ENCODE measurements at places on chromosomes 5 and 9.

- DNase-seq: no peak
Observed at GRCh38 chr5:16580382-16580781, 36.4 kb downstream of the RETREG1 start.

DNA sequence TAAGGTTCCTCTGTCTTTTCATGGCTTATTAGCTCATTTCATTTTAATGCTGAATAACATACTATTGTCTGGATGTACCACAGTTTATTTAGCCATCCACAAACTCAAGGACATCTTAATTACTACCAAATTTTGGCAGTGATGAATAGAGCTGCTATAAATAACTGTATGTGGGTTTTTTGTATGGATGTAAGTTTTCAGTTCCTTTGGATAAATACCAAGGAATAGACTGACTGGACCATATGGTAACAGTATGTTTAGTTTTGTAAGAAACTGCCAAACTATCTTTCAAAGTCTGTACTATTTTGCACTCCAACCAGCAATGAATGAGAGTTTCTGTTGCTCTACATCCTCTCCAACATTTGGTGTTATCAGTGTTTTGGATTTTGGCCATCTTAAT lies 38.7 kb downstream of the SCAMP1 start:
- DNase-seq: no peak

DNA sequence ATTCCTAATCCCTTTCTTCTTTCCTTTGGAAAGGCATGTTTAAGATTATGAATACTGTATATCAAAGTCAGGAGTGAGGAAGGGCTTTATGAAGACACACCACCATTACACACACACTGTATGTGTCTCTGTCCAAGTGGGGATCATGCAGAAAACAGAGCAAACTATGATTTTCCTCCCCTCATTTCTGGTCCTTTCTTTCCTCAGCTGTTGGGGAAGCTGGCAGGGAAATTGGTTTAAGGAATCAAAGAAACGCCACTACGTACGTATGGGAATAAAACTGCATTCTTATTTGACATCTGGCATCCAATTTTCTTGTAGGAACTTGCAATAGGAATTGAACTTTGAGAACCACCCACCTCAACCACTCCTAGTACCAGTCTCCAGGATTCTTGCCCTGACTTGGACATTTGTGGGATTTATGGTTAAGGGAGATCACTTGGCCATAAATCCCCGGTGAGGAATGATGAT lies 125.8 kb downstream of the PDE4D start:
- no peak for DNase-seq

GRCh38 chr5:137997726-137998213 lies 35.1 kb downstream of the FAM13B start:
- DNase-seq: no peak

DNA sequence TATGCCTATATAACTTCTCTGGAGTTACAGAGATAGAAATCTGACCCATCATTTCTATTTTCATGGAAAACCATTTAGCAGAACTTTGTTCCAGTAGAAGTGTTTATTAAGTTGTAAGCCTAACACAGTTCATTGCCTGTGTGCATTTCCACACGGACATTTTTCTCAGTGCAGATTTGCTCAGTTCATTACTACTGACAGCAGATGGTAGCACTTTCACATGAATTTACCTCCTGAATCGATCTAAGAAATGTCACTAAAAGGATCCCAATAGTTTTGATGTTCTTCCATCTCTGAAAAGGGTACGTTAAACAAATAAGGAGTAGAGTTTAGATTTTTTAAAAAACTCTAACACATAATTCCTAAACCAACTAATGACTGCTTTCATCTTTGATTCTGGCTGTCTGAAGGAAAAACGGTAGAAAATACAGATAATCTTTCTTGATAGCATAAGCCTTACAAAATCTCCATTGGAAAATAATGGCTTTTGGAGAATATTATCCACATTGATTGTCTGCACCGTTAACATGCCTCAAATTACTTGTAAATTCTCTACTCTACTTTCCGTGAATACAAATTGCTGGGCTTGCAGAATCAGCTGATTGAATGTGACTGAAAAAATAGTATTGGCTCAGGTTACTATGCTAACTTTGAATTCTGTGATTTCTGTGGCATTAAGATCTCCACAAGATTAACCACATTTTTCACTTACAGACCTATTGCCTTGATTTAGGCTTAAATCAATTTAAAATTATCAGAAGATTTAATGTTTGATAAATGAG lies 33.1 kb downstream of the RPS23 start:
- DNase-seq: no peak

GRCh38 chr9:127608104-127608966 lies 3.7 kb upstream of the STXBP1 start:
- DNase-seq: peak; percentile 42

GRCh38 chr9:17905781-17906175 lies 326.9 kb downstream of the SH3GL2 start:
- no peak for DNase-seq

DNA sequence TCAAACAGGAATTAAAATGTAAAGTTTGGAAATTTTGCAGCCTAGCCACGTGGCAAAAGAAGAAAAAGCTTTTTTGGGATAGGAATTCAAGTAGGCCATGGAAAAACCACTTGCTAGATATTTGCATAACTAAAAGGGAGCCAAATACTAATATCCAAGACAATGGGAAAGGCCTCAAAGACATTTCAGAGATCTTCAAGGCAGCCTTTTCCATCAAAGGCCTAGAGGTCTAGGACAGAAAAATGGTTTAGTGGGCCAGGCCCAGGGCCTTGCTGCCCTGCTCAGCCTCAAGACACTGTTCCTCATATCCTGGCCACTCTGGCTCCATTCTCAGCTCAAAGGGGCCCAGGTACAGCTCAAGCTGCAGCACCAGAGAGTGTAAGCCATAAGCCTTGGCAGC lies 265.9 kb upstream of the RPS23 start:
- DNase-seq: no peak

- DNase-seq: no peak
Observed at GRCh38 chr9:109277451-109277850, 43.4 kb downstream of the EPB41L4B start.

GRCh38 chr5:140806834-140807775 lies at the start of gene PCDHA4:
PCDHA4 (plus strand) TSS chr5:140807068.
- no peak for DNase-seq

DNA sequence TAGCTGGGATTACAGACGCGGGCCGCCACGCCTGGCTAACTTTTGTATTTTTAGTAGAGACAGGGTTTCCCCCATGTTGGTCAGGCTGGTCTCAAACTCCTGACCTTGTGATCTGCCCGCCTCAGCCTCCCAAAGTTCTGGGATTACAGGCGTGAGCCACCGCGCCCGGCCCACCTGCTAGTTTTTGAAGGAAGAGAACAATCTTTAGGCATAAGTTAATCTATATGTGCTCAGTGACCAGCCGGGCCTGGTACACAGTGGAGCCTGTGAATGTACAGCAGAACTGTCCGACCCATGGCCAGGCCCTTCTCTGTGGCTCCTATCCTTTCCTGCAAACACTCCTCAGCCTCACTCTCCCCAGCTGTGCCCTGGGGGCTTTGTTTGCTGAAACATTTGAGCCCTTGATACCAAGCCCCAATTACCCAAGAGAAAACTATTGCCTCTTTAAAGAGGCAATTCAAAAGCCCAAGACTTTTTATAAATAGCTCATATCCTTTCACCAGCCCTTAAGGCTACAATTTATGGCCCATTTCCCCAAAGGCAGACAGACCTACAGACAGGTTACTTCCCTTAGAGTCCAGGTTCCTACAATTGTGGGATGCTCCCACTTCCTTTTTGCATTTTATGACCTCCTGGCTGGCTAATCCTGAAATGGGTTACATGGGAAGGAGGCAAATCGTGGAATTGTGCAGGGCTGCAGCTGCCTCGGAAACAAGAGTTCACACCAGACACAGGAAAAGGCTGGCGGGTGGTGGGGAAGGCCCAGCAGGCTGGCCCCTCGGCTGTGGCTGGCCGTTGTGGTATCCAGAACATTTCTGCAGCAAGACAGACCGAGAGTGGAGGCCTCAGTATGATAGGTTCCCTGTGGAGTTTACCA lies 37.5 kb downstream of the SPRY4 start:
- DNase-seq: no peak

- no peak for DNase-seq
Observed at GRCh38 chr9:29775491-29775890, 2202.2 kb upstream of the C9orf72 start.

- DNase-seq: peak; percentile 93
Observed at GRCh38 chr9:35814841-35815543, at the start of gene HINT2. HINT2 (minus strand) TSS chr9:35815042; CDS start chr9:35814979, 63 bp downstream.

DNA sequence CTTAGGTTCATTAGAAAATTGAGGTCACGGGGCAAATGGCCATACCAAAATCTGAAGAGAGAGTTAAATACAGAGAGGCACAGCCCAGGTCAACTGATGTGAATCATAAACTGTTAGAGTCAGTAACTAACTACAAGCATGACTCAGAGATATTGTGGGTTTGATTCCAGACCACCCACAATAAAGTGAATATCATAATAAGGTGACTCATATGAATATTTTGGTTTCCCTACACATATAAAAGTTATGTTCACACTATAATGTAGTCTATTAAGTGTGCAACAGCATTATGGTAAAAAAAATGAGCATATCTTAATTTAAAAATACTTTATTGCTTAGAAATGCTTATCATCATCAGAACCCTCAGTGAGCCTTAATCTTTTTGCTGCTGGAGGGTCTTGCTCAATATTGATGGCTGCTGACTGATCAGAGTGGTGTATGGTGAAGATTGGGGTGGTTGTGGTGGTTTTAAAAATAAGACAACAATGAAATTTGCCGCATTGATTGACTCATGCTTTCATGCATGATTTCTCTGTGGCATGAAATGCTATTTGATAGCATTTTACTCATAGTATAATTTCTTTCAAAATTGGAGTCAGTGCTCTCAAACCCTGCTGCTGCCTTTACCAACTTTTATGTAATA lies 53.1 kb upstream of the EDIL3 start:
- no peak for DNase-seq

GRCh38 chr9:36924071-36924470 lies 110.0 kb downstream of the PAX5 start:
- DNase-seq: no peak

DNA sequence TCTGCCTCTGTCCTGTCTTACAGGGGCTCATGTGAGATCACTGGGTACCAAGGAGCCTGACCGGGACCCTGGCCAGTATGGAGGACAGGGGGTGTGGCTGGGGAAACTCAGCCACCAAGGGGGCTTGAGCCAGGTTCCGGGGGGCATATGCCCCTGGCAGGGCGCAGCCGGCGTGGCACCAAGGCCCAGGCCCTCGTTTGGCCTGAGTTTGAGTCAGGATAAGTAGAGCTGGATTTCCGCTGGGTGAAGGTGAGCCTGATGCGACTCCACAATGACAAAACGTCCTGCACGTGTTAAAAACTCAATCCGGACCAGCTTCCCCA lies 616 bp upstream of the TSPAN17 start:
- DNase-seq: no peak

DNA sequence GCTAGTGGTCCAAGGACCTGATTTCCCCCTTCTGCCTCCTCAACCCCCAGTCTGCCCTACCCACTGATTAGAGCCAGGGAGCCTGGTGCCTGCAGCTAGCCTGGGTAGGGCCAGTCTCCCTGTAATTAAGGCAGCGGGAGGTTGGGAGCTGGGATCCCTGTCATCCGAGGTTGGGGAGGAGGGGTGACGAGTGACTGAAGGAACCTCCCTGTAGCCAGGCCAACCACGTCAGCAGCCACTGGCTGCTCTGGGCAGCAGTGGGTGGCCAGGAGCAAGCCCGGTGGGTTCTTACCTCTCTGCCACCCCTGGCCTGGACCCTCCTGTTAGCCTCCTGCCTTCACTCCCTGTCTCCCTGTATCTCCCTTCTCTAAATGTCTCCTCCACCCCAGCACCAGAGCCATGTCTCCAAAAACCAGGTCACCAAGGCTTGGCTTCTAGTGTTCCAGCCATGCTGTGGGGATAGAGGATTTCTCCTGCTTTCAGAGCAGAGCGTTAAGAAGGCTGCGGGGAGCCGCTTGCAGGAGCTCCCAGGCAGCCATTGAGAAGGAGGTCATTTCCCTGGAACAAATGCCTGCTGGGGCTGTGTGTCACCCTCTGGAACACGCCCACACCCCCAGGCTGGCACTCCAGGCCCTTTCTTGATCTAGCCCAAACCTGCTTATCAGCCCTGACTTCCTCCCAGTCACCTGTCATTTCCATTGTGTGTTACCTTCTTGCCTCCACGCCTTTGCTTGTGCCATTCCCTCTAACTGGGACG lies 65.0 kb upstream of the GGTA1 start:
- DNase-seq: no peak

DNA sequence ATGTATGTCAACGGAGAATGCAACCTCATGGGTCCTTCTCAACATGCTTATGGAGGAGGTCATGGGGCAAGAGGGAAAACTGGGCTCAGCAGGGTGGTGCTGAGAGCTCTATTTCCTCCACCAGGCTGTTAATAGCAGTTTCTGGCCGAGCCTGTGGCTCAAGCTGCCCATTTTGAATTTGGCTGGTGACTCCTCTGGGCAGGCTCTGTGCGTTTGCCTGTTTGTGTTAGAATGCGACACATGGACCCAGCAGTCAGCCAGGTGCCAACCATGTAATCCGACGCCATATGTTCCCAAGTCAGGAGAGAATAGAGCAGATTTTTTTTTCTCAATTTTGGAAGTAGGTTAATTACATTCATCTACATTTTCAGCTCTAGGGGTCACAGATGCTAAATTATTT lies 387.7 kb upstream of the CLINT1 start:
- no peak for DNase-seq

- DNase-seq: no peak
Observed at GRCh38 chr5:172414531-172415361, 39.6 kb downstream of the SH3PXD2B start.

DNA sequence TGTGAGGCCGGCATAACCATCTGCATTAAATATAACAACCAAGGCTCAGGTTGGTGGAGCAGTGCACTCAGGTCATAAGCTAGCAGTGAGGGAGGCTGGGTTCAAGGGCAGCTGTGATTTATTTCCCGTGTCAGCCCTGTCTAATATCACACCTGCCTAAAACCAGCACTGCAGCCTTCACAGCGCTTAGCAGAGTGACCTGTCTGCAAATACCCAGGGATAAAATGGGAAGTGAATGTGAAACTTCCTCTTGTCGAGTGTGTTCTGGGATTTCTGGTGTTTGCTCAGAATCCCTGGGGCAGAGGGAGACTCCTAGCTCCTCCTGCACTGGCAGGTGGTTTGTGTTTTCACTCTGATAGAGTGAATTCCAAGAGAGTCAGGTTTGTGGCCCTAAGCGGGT lies 57.5 kb downstream of the ZNF510 start:
- DNase-seq: no peak

DNA sequence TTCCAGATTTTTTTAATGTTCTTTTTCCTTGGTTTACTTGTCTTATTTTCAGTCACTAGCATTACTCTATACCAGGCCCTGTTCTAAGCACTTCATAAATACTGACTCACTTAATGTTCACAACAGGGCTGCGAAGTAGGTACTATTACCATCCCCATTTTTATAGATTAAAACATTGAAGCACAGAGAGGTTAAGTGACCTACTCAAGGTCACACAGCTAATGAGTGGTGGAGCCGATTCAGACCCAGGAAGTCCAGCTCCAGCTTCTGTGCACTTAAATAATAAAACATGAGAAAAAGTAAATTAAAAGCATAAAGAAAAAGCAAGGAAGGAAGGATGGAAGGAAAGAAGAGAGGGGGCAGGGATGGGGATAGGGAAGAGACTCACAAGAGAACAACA lies 45.3 kb upstream of the DNAH5 start:
- no peak for DNase-seq

- no peak for DNase-seq
Observed at GRCh38 chr5:128665747-128666355, 127.8 kb upstream of the FBN2 start.

GRCh38 chr5:6386271-6386670 lies 7.9 kb upstream of the MED10 start:
- DNase-seq: no peak
